MM.1S (cell line): ENCODE measurements at places on chromosomes 5 and 9.
A peak's percentile ranks its signal among the peaks of the same experiment; 100 is the strongest.

DNA sequence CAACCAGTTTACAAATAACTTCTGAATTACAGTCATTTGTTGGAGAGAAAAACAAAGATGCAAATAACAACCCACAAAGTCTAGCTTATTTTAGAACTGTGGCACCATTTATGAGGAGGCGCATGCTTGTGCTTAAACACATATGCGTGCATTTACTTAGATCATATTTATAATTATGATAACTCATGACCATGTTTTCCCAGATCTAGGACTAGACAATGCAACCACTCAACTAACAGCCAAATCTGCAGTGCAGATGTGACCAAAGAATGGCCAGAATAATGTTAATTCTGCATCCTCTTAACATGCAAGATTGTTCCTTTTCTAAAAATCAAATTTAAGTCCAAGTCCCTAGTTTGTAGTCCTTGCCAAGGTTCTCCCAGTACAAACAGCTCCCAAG lies 167.3 kb upstream of the FST start:
- H3K4me1 ChIP-seq, result no peaks in the 10 kb centered on the region
- H3K27me3 ChIP-seq, result no peaks in the 10 kb centered on the region
- H3K36me3 ChIP-seq, result no peaks in the 10 kb centered on the region
- DNase-seq, result no peak

DNA sequence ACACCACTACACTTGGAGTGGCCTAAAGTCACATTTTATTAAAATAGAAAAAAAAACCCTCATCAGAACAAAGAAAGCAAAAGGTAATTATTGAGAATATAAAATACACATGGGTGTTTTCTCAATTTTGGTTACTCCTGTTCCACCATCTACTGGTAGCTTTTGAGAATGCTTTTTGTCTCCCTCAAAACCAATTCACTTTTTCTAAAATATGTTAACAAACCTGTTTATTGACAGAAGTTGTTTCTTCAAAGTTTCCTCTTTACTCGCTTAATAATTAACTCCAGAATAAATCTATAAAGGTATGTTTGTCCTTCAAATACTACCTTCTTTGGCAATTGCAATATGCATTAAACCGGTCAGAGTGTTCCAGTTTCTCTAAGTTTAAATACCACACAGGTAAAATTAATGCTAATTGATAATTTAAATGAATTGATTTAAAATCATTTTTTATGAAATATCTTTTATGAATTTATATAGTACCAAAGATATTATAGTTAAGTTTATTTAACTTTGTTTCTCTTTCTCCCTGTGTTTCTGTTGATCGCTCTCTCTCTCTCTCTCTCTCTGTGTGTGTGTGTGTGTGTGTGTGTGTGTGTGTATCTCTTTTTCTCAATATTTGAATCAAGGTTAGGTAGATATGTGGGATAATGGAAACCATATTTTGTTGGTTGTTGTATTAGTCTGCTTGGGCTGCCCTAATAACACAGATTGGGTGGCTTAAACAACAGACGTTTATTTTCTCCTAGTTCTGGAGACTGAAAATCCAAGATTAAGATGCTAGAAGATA lies 487.4 kb downstream of the PRDM9 start:
- no peak overlapping the region for H3K4me3 ChIP-seq
- peaks cover 5% of the 10 kb centered on the region; the same call in 1 of the 2 replicates for H3K4me1 ChIP-seq
- no peaks in the 10 kb centered on the region for H3K27me3 ChIP-seq

DNA sequence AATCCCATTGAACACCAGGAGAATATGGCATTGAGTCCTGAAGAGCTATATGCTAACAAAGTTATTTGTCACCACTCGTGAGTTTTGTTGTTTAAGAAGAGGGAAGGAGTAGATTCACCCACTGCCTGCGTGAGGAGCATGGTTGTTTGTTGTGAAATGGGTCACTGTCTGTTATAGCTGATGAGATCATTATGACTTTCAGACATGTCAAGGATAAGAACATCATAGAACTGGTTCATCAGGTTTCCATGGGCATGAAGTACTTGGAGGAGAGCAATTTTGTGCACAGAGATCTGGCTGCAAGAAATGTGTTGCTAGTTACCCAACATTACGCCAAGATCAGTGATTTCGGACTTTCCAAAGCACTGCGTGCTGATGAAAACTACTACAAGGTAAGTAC lies 76.9 kb downstream of the SYK start:
- H3K36me3 ChIP-seq, result no peaks in the 10 kb centered on the region
- no peak for DNase-seq
- no peaks in the 10 kb centered on the region for H3K27me3 ChIP-seq
- H3K4me3 ChIP-seq, result no peak overlapping the region
- peaks cover 25% of the 10 kb centered on the region for H3K4me1 ChIP-seq
- H3K27ac ChIP-seq, result no peak overlapping the region

DNA sequence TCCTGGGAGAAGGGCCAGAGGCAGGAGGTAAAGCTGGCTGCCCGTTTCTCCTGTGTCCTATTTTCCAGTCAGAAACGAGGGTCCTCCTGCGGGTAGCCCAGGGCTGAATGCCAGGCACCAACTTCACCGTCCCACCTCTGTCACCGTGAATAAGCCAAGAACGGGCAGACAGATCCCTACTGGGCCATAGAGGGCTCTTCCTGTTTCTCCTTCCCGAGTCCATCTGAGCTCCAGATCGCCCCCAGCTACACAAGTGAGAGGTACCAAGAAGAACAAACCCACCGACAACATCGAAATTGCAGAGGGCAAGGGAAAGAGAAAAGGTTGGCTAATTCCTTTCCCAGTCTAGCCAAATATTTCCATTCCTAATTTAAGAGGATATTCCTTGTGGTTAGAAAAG lies 93.7 kb downstream of the SPOCK1 start:
- H3K4me3 ChIP-seq, result no peak overlapping the region
- H3K36me3 ChIP-seq, result no peaks in the 10 kb centered on the region
- DNase-seq, result no peak
- H3K27ac ChIP-seq, result no peak overlapping the region

DNA sequence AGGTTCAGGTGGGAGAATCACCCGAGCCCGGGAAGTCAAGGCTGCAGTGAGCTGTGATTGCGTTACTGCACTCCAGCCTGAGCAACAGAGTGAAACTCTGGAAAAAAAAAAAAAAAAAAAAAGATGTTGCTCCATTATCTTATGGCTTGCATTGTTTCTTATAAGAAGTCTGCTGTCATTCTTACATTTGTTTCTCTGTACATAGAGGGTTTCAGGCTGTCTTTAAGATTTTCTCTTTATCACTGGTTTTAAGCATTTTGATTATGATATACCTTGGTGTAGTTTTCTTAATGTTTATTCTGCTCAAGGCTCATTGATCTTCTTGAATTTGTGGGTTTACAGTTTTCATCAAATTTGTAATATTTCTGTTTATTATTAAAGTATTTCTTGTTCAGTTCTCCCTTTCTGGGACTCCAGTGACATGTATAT lies 35.2 kb downstream of the MVB12B start:
- DNase-seq, result no peak
- no peaks in the 10 kb centered on the region for H3K36me3 ChIP-seq
- H3K27ac ChIP-seq, result no peak overlapping the region

- H3K27ac ChIP-seq, result no peak overlapping the region
- peak; percentile 54 for DNase-seq
- no peak overlapping the region for H3K4me3 ChIP-seq
- peaks cover 5% of the 10 kb centered on the region; the same call in 1 of the 2 replicates for H3K36me3 ChIP-seq
Measured at GRCh38 chr9:109108318-109108717, 11.4 kb downstream of the TMEM245 start.

DNA sequence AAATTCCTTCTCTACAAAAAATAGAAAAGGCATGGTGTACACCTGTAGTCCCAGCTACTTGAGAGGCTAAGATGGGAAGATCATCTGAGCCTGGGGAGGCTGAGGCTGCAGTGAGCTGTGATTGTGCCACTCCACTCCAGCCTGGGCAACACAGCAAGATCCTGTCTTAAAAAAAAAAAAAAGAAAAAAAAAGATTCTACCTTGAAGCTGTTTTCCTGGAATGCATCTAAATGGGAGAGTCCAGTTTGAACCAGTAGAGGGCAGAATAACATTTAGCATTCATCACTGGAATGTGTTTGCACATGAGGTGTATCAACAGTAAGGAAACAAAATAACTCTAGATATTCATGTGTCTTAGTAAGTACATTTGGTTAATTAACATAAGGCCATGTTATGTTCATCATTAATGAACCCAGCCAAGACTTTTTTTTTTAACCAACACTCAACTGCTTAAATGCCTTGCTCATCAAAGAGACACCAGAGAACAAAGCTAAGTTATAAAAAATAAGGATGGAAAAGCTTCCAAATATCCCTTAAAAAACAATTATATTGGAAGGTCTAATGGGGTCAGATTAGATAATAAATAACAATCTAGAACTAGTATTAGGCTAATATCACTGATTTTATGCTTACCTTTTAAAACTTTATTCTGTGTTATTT lies 16.1 kb downstream of the IFNE start:
- no peaks in the 10 kb centered on the region for H3K27me3 ChIP-seq
- no peaks in the 10 kb centered on the region for H3K4me1 ChIP-seq
- no peak overlapping the region; the same call in 1 of the 2 replicates for H3K27ac ChIP-seq
- H3K4me3 ChIP-seq, result no peak overlapping the region
- peak; percentile 50 for DNase-seq

- H3K27ac ChIP-seq, result no peak overlapping the region
- no peaks in the 10 kb centered on the region for H3K27me3 ChIP-seq
- no peak for DNase-seq
Measured at GRCh38 chr5:74655716-74656115, 15.2 kb upstream of the ENC1 start.

GRCh38 chr5:134550271-134551214 lies 25.1 kb downstream of the JADE2 start:
- H3K4me1 ChIP-seq, result no peaks in the 10 kb centered on the region
- no peak overlapping the region for H3K4me3 ChIP-seq
- no peaks in the 10 kb centered on the region for H3K27me3 ChIP-seq
- no peak for DNase-seq
- no peaks in the 10 kb centered on the region for H3K36me3 ChIP-seq

- H3K27me3 ChIP-seq, result no peaks in the 10 kb centered on the region
- no peaks in the 10 kb centered on the region for H3K4me1 ChIP-seq
- no peak for DNase-seq
- no peaks in the 10 kb centered on the region for H3K36me3 ChIP-seq
Measured at GRCh38 chr9:109604131-109604530, 106.0 kb upstream of the PTPN3 start.
